ENCODE measurements at places on chromosomes 3 and 15.
A peak's percentile ranks its signal among the peaks of the same experiment; 100 is the strongest.

- no peak for DNase-seq
Measured at GRCh38 chr15:76347482-76348055, 11.0 kb downstream of the ISL2 start.

GRCh38 chr3:18153571-18154173, 271.5 kb downstream of the SATB1 start:
- no peak for DNase-seq

GRCh38 chr3:187935623-187936156, 190.4 kb upstream of the BCL6 start:
- DNase-seq: peak; percentile 67

GRCh38 chr3:189103208-189103607, 68.6 kb upstream of the TPRG1 start:
- no peak for DNase-seq

DNA sequence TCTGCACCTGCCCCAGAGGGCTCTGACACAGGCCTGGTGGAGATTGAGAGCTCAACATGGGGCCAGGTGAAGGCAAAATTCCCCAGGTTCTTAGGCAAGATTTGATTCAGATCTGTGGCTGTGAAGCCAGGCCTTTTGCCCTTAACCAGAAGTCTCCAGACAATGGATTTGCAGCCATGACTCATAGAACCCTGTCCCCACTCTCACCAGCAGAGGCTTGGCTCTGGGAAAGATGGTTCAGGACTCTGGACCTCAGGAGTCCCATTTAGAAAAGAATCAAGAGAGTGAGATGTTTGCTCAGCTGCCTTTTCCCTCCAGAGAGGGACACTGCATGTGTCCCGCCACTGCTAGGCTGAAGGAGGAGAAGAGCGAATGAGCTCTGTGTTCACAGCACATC, 361.4 kb upstream of the ICE2 start:
- DNase-seq: no peak

- no peak for DNase-seq
Measured at GRCh38 chr3:100813828-100814227, 104.5 kb downstream of the TFG start.

DNA sequence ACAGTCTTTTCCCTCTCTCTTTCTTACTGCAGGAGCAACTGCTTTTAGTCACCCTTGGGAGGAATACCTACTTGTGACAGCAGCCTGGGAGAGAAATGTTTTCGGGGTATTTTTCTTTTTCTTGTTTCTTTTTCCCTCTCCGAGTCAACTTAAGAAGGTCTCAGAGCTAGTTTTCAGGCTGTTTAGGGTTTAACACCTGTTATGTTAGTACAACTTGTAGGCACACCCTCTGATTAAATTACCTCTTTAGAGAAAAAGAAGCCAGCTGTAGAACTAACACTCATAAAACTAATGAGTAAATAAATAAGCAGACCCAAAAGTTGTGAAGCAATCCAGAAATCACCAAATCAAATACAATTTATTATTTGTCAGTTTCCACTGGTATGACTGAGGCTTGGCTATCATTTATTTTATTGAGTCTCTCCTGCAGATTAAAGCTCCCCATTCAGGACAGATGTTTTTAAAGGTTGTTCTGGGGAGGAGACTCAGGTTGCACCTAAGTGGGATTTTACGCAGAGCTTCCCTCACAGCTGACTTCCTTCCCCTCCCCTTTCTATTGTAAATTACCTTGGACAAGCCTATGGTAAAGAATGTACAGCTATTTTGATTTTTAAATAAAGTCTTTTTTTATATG, 112.5 kb downstream of the FOXB1 start:
- DNase-seq: no peak

- no peak for DNase-seq
Measured at GRCh38 chr15:39661776-39662175, 80.9 kb downstream of the THBS1 start.

GRCh38 chr3:120850381-120851295, 57.4 kb upstream of the STXBP5L start:
- no peak for DNase-seq
